ENCODE measurements at places on chromosomes 12 and 14. TPM values are rescaled to one million over a fixed set of nuclear protein-coding genes. Genes with fewer than 3 reads are reported as not detected.

The LHX5 gene
- total RNA-seq, result not detected

The SLC6A15 gene
- 14.0 TPM for total RNA-seq

The SLC7A8 gene
- 4.0 TPM for total RNA-seq

The SLC15A5 gene
- not detected for total RNA-seq

The DEGS2 gene
- total RNA-seq, result 0.07 TPM

The ANO4 gene
- total RNA-seq, result 41.3 TPM

The GSC gene
- total RNA-seq, result not detected

The C14orf180 gene
- not detected for total RNA-seq

- no peak for DNase-seq
- H3K4me3 ChIP-seq, result no peak overlapping the region
- H3K27ac ChIP-seq, result no peak overlapping the region
Measured at GRCh38 chr14:101216366-101217079, 313.0 kb upstream of the RTL1 start.

- DNase-seq, result no peak
- peak overlapping the region; percentile 20 for H3K4me3 ChIP-seq
- H3K36me3 ChIP-seq, result no peaks in the 10 kb centered on the region
- H3K27me3 ChIP-seq, result no peaks in the 10 kb centered on the region
Measured at GRCh38 chr14:68627868-68628604, 164.8 kb downstream of the ZFP36L1 start.

DNA sequence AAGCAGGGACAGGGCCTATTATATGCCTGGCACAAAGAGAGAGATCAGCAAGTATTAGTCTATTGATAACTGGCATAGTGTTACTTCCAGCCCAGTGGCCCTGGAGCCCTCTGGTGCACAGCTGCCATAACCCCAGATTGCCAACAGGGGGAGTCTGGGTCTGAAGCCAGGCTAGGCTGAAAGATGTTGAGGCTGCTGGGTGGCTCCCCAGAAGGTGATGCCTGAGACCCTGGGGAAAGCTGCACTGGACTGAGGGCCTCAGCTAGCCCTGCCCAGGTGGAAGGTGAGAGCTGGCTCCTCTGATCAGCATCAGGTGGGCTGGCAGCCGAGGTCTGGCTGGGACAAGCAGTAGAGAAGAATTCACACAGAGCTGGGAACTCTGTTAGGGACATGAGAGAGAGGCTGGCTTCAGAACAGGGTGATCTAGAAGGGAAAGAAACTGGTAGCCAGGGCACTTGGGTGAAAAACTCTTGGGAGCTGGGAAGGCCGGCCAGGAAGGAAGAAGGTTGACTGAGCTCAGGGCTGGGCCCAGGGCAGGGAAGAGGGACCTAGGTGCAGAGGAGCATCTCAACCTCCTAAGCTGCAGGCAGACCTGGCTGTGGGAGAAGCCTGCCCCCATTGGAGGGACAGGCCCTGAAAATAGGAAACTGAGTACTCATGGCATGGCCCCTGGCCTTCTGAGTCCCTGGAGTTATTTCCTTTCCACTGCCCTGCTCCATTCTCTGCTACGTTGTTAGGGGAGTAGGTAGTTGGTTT is 3.9 kb downstream of the GZMH start:
- no peak overlapping the region for H3K4me3 ChIP-seq
- H3K36me3 ChIP-seq, result no peaks in the 10 kb centered on the region
- DNase-seq, result no peak
- H3K27ac ChIP-seq, result no peak overlapping the region

DNA sequence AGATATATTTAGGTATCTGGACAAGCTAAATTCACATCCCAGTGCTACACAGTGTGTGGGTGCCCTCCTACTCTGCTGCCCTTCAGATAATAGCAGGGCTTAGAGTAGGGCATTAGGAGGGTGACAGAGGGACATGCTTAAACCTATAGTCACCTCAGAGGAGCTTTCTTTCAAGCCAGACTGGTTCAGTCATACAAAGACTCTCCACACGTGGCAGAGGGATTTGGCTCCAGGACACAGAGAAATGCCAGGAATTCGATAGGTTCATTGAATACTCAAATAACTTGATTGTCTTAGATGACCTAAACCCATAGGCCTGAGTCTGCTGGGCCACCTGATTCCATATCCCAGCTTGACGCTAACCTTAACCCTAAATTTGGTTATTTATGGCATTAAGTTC is 163.5 kb downstream of the TPH2 start:
- H3K27me3 ChIP-seq, result no peaks in the 10 kb centered on the region
- no peak overlapping the region for H3K4me3 ChIP-seq
- DNase-seq, result no peak

GRCh38 chr14:89392181-89392580 is 24.9 kb downstream of the FOXN3 start:
- H3K4me3 ChIP-seq, result no peak overlapping the region
- H3K36me3 ChIP-seq, result no peaks in the 10 kb centered on the region
- H3K4me1 ChIP-seq, result peaks cover 7% of the 10 kb centered on the region
- DNase-seq, result no peak

GRCh38 chr14:95480109-95480886 is 36.2 kb downstream of the SYNE3 start:
- no peak for DNase-seq
- H3K27me3 ChIP-seq, result no peaks in the 10 kb centered on the region
- no peak overlapping the region for H3K4me3 ChIP-seq
- H3K36me3 ChIP-seq, result no peaks in the 10 kb centered on the region
- peaks cover 28% of the 10 kb centered on the region for H3K4me1 ChIP-seq

DNA sequence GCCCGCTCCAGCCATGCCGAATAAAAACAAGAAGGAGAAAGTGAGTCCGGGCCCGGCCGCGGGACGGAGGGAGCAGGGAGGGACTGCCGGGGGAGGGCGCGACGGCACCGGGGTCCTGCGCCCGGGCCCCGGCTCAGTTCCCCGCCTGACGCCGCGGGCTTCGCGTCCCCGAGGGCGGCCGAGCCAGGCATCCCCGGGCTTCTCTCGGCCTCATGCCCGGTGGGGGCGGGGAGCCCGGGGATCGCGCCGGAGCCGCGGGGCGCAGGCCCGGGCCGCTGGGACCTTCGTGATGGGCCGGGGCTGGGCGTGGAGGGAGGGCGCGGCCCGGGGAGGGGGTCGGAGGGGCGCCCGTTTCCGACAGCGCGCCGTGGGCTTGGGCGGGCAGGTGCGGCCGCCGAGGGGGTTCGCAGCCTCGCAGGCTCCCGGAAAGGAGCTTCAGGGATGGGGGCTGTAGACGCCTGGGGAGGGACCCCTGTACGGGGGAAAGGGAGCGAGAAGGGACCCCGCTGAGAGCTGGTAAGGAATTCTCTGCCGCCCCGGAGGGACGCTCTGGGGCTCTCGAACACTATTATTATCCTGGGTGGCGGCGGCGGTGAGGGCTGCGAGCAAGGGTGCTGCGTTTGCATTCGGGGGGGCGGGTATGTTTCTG is 496 bp downstream of the PPP2R5C start:
- H3K4me3 ChIP-seq, result peak overlapping the region; percentile 70
- DNase-seq, result no peak
- H3K27ac ChIP-seq, result no peak overlapping the region
- no peaks in the 10 kb centered on the region for H3K4me1 ChIP-seq

GRCh38 chr14:75911883-75912282 is 69.9 kb downstream of the TGFB3 start:
- H3K27ac ChIP-seq, result no peak overlapping the region
- no peak overlapping the region for H3K4me3 ChIP-seq
- H3K36me3 ChIP-seq, result no peaks in the 10 kb centered on the region

DNA sequence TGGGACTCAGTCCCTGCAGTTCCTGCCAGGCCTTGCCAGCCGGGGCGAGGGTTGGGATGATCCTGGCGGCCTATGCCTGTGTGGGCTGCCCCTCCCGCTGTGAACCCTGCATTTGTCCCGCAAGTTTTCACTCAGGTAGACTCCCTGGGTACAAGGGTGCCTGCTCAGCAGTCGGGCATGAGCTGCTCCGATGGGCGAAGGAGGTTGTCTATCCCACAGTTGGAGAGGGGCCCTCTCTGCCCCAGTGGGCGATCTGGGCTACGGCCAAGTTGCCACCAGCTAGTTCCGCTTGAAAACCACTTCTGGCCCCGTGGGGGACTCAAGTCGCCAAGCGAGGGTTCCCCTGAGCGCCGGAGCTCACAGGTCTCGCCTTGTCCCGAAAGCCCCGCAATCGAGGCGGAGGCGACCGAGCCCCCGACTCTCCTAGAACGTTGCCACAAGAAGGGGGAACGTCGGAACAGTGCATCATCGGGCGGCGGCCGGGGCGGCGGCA is 365 bp upstream of the TPI1 start:
- H3K4me3 ChIP-seq, result peak overlapping the region; percentile 64
- H3K4me1 ChIP-seq, result peaks cover 34% of the 10 kb centered on the region

DNA sequence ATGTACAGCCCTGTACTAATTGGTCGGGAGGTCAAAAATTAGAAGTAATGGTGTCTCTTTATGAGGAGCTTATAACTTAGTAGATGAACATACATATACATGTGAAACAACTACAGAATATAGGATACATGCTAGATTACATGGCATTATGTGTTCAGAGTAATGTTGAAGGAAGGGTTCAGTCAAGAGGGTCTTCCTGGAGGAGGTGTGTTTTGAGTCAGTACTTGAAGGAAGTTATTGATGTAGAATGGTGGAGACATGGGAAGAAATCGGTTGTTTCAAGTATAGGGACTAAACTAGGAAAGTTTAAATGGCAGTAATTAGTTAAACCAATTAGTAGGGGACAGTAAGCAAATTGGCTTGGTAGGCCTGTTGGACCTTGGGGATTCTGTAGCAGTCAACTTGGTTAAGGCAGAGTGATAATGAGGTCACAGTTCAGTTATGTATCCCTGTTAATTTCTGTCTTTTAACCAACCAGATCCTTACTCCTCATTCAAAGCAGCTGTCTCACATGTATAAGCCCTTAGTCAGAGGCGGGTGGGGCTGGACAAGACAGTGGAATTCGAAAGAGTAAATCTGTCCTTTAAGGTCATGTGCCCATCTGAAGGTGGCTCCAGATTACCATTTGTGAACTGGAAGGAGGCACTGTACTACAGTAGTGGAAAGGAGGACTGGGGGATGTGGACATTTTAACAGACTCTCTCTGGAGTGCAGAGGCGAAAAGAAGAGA is 3.5 kb upstream of the ANKRD52 start:
- H3K4me3 ChIP-seq, result no peak overlapping the region
- H3K4me1 ChIP-seq, result peaks cover 31% of the 10 kb centered on the region
- no peaks in the 10 kb centered on the region for H3K36me3 ChIP-seq
- H3K27me3 ChIP-seq, result no peaks in the 10 kb centered on the region

Data from astrocyte (in vitro differentiated cells and primary cell).